ENCODE measurements at places on chromosomes 2 and 18. TPM values are rescaled to one million over a fixed set of nuclear protein-coding genes. Genes with fewer than 3 reads are reported as not detected.

POMC gene
- total RNA-seq = 0.99 TPM

SFT2D3 gene
- total RNA-seq = 2.6 TPM

TYW5 gene
- total RNA-seq = 4.4 TPM

PTRHD1 gene
- total RNA-seq = 42.5 TPM

ABCA12 gene
- under 0.01 TPM for total RNA-seq

APOB gene
- under 0.01 TPM for total RNA-seq

ASTL gene
- not detected for total RNA-seq

- DNase-seq = no peak
Observed at GRCh38 chr18:8766559-8767293, 61.4 kb downstream of the MTCL1 start.

DNA sequence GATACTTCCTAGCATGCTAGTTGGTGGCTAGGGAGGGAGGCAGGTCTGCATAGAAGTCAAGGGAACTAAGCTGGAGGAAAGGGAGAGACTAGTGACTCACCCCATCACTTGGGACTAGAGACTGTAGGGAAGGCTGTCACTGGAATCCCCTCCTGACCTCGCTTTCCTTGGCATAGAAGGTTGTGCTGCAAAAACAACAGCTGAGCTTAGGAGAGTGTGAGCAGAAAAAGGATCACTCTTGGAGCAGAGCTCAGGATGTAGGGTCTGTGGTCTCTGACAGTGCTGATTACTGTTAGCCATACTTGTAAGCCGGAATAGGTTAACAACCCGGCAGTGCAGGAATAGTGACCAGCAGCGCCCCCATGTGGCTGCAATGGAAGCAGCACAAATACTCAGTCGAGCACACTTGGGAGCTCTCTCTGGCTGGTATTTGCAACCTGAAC lies 66.9 kb upstream of the SMAD2 start:
- no peak for DNase-seq

DNA sequence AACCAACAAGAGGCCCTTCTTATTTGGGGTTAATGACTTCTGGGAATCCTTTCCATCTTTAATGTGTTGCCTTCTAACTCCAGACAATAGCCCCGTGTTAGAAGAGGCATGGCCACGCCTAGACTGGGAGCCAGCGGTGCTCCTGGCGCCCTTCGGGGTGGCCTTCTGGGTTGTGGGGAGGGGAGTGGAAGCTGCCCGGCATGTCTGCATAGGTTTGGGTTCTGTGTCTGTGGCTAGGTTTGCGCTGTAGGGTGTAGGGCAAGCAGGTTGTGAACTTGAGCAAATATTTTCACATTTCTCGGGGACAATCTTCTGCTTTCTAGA lies 40.4 kb downstream of the CELF4 start:
- no peak for DNase-seq

DNA sequence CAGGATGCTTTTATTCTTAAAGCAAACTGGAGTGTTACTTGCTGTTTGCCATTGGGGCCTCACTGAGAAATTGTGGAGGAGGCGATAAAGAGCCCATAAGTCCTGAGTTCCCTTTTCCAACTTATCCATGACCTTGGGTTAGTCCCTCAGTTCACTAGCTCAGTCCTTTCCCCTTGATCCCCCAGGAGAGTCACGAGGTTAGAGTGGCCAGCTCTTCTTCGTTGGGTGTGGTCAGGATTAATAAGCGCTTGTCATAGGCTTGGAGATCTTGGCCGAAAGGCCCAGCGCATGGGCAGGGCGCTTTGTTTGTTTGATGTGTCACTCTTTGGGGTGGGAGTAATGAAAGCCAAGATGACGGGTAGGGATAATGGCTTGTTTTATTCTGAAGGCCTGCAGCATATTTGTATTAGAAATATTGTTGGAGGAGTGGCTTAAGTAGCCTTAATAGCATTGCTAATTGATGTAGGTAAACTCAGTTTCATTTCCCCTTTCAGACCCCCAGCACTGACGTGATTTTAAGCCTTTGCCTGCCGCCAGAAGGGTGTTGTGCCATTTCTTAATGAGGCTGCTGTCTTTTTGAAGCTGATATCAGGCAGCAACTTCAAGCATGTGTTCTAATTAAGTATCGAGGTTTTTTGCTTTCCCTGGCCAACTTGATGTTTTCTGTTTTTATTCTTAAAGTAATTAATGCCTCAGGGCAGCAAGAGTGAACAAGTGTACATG lies 15.7 kb downstream of the GRHL1 start:
- no peak for DNase-seq

- no peak for DNase-seq
Observed at GRCh38 chr18:60649107-60649506, 276.5 kb upstream of the MC4R start.

GRCh38 chr2:176188774-176189680 lies 559 bp downstream of the HOXD1 start:
- no peak for DNase-seq

GRCh38 chr2:201270293-201271001 lies 10.1 kb downstream of the CASP8 start:
- DNase-seq = no peak

DNA sequence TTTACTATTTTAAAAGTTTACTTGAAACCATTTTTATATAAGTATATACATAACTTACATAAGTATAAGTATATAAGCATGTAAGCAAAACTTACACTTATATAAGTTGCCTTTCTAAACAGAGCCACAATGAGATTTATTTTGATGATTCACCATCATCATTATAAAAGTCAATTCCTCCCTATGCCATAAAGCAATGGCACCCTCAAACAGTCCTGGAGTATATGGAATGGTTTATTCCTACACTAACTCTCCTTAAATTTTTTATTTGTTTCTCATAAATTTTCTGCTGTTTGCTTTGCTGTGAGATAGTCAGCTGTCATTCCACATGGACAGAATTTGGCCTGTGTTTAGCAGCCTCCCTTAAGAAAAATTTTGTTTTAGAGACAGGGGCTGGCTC lies 114.2 kb downstream of the NAB1 start:
- no peak for DNase-seq

DNA sequence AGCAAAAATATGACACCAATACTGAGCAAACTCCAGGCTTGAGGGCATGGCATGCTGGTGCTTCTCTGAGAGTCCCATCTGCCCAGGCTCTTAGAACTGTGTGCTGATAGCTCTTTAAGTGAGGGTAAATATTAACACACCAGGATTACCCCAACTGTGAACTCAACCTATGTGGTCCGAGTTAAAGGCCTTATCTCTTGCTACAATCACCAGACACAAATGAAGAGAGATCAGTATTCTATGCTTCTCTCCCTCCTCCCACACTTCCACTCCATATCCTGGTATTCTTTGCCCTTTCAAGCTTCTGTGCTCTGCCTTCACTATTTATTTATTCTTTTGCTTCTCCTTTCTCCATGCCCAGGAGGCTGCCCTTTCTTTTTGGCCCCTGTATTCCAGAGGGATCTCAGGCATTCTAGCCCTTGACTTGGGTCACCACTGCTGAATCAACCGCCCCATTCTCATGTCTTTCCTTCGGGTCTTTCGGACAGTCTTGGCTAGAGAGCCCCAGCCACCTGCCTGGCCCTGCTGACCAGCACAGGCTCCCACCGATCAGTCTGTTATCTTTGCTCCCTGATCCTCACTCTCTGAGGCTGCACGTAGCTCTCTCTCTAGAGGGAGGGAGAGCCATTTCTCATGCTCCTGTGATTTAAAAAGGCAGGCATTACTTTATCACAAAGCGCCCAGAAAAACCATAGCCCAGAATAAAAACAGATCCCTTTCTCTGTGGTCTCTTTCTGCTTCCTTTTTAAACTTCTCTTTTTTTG lies 17.2 kb upstream of the HK2 start:
- no peak for DNase-seq

GRCh38 chr2:73282924-73283544 lies 1.2 kb downstream of the FBXO41 start:
- DNase-seq = no peak
